ENCODE measurements at places on chromosomes 2 and 18. TPM values are rescaled to one million over a fixed set of nuclear protein-coding genes. Genes with fewer than 3 reads are reported as not detected.

DNA sequence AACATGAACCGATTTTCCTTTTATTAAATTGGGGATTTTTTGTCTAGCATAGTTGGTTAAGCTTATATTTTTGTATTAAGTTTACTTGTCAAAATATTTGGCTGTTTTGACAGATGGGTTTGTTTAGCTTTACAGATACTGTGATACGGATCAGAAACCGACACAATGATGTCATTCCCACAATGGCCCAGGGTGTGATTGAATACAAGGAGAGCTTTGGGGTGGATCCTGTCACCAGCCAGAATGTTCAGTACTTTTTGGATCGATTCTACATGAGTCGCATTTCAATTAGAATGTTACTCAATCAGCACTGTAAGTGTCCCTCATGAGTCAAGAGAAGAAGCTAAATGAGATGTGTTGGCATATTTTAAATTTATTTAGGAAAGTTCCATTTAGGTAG lies 8.5 kb downstream of the PDK1 start:
- no peak for DNase-seq

DNA sequence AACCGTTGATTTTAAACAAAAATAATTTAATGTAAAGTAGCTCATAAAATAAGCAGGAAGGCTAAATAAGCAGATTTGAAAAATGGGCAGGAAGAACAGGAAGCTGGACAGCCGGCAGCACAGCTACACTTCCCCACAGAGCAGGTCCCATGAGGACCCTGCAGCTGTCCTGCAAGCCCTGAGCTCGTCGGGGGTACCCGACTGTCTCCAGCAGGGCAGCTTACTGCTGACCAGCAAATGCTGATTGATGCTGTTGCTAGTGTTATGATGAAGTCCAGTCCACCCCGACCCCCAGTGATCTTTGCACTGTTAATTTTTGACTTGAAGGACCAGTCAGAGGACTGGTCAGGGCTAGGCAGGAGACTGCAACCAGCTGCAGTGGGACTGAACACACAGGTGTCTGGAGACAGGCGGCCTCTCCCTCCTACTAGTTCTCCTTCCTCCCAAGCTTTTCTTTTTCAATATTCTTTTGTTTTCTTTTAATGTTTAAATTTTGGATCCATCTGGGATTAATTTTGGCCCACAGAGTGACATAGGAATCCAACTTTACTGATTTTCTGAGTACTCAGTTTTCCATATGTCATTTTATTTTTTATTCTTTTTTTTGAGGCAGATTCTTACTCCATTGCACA lies 27.7 kb downstream of the POLE4 start:
- no peak for DNase-seq

Gene PDCD1
- 8.6 TPM for polyA plus RNA-seq

DNA sequence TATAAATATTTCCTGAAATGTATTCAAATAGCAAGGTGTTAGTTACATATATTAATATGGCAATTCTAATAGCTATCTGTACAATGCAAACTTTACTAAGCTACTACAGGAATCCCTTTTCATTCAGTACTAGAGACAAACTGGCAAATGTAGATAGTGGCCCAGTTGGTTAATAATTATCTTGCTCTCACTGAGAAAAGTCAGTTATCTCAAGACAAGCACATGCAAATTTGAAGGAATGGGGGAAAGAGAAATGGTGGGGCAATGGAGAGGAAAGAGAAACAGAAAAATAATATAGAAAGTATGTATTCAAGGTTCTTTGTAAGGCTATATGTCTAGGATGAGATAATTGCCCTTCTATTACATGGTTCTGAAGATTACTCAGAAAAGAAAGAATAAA lies 280.0 kb downstream of the FIGN start:
- no peak for DNase-seq

GRCh38 chr2:61425605-61426155 lies 45.2 kb downstream of the USP34 start:
- no peak for DNase-seq

Gene HES6
- 2.3 TPM for polyA plus RNA-seq

Gene MOGAT1
- polyA plus RNA-seq: not detected

GRCh38 chr2:212953170-212953920 lies 198.1 kb downstream of the IKZF2 start:
- DNase-seq: no peak

- no peak for DNase-seq
Observed at GRCh38 chr2:71685073-71685848, 231.9 kb downstream of the DYSF start.

Gene UGT1A5
- not detected for polyA plus RNA-seq

DNA sequence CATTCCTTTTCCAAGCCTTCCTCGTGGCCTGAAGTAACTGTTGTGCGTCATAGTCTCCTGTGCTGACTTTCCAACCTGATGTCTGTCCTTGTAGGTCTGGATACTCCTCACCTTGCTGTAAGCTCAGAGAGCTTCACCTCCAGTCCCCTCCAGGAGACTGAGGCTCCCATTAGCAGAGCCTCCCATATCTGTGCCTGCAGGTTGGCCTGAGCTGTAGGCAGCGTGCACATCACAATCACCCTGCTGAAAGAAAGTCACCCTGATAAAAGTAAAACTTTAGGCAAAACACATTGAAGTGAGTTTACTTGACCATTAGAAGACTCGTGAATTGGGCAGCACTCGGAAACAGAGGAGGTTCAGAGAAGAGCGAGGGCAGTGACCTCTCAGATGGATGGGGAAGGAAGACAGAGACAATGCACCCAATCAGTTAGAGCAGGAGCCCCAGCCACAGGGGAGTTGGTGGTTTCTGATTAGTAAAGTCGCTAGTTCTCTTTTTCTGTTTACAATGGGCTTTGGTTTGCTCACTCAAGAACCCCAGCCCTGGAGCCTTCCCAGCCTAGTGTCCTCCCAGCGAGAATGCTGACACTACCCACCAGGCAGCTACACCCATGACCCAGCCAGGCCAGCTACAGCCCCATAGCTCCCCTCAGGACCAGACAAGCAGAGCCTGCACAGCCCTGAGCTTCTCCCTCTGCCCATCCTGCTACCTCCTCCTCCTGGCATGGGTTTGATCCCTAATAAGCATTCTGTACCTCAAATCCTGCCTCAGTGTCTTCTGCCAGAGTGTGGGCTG lies 12.1 kb upstream of the TPO start:
- no peak for DNase-seq

DNA sequence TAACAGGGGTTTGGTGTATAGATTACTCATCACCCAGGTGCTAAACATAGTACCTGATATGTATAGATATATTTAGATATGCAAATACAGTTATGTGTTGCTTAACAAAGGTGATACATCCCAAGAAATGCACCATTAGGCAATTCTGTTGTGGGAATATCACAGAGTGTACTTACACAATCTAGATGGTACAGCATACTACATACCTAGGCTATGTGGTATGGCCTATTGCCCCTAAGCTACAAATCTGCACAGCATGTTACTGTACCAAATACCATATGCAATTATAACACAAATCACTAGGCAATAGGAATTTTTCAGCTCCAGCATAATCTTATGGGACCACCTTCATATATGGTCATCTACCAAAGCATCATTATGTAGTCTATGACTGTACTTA lies 43.5 kb upstream of the NPAS2 start:
- DNase-seq: no peak

Gene ABCG8
- not detected for polyA plus RNA-seq

Measured in CD4-positive, CD25-positive, alpha-beta regulatory T cell (primary cell).